ENCODE measurements at places on chromosomes 16 and 17. TPM values are rescaled to one million over a fixed set of nuclear protein-coding genes. Genes with fewer than 3 reads are reported as not detected.

The PABPN1L gene
- not detected for polyA plus RNA-seq

GRCh38 chr17:17729620-17730249 lies 48.5 kb downstream of the RAI1 start:
- DNase-seq, result no peak

DNA sequence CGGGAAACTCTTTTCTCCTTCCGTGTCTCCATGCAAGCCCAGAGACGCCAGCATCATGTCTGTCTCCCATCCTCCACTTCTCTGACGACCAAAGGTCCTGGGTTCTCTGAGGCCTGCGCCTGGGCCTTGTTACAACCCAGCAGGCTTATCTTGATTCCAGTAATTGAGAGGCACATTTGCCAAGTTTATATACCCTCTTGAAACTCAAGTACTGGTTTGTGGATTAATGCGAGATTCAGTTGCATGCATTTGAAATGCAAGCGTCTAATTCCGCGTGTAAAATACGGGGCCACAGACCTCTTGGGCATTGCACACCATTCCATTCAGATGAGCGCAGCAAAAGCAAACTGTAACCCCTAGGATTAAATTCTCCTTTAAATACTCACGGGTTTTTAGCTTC lies 28.7 kb upstream of the CRISPLD2 start:
- DNase-seq, result no peak

The SCNN1B gene
- polyA plus RNA-seq, result not detected

DNA sequence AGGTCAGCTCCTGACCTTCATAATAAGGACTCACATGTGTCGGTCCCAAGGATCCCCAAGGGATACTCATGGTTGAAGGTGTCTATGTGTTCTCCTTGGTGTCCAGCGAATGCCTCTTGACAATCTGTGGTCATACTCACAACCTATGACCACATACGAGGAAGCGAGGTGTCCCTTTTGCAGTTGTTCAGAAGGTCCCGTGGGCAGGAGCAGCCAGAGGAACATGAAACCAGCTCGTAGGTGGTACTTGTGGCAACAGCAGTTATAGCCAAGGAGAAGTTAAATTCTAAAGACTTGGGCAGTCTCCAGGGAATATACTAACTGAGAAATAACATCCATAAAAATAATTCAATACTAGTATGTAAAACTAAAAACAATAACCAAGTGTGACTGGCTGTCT lies 685.3 kb downstream of the WWOX start:
- no peak for DNase-seq

- DNase-seq, result no peak
Measured at GRCh38 chr16:1876468-1876867, 4.5 kb upstream of the MEIOB start.

DNA sequence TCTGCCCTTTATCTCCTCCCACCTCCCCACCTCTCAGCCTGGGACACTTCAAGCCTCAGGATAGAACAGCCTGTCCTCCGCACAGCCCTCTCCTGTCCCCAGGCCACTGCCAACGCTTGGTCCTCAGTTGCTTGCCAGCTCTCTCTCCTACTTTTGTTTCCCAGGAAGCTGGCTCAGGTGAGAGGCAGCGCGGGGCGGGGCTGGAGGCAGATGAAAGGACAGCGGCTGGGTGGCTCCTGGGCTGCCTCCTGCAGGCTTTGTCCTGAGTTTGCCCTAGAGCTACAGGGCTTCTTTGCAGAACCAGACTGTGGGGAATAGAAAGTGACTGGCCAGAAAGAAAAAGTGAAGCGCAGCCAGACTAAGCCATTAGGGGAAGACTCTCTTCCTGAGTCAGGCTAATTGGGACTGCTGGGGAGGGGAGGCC lies 48.2 kb upstream of the CDC42EP4 start:
- no peak for DNase-seq

The SPATA32 gene
- not detected for polyA plus RNA-seq

- DNase-seq, result no peak
Measured at GRCh38 chr16:67391424-67392300, 1.6 kb downstream of the TPPP3 start.

The RAMP2 gene
- polyA plus RNA-seq, result 28.0 TPM

GRCh38 chr16:9854675-9855074 lies 327.6 kb downstream of the GRIN2A start:
- DNase-seq, result no peak

The CD300LF gene
- not detected for polyA plus RNA-seq

The REXO5 gene
- 27.0 TPM for polyA plus RNA-seq

The TMEM88 gene
- 66.1 TPM for polyA plus RNA-seq

DNA sequence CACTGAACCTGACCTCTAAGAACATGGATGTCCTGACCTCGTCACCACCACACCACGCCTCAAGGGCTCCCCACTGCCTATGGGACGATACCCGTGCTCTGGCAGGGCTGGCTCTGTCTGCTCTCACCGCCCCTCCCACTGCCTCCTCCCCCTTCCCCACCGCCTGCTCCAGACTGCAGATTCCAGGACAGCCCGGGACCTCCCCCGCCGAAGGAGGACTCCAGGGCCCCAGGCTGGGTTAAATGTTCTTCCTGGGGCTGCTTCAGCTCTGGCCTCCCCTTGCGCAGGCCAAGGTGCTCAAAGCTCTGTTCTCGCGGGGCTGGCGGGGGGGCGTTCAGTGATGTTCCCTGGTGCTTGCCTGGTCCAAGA lies 3.1 kb downstream of the NPW start:
- DNase-seq, result peak; percentile 70

GRCh38 chr17:81528384-81528650 lies 140 bp downstream of the FSCN2 start:
- no peak for DNase-seq

The KCNH6 gene
- polyA plus RNA-seq, result not detected

DNA sequence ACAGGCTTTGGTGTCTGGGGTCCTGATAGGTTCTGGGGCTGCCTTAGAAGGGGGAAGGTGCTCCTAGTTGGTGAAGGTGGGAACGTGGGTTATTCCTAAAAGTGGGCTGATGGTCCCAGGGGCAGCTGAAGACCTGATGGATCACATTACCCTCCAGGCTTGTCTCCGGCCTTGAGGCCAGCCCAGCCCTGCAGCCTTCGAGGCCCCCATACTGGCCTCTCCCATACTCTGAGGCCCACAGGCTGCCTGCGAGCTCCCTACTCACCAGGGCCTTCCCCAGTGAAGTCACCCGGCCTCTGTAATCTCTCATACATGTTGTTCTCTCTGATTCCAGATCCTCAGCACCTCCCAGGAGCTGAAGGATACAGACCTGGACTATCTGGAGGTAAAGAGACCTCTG lies 2.7 kb downstream of the RNF112 start:
- DNase-seq, result no peak

DNA sequence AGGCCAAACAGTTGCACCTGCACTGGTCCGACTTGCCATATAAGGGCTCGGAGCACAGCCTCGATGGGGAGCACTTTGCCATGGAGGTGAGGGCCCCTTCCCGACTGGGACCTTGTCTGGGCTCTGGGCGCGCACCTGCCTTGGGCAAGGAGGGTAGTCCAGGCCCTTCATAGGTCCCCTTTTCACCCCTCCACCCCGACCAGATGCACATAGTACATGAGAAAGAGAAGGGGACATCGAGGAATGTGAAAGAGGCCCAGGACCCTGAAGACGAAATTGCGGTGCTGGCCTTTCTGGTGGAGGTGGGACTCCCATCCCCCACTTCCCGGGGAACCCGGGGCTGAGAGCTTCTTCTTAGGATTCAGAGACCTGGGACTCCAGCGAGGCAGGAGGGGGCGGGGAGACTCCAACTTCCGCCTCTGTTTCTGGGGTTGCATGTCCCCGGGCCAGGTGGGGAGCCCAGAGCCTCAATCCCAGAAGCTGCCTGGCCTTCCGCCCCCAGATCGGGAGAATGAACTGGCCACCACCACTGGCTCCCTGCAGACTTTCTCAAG lies 7.8 kb downstream of the CA4 start:
- DNase-seq, result no peak

DNA sequence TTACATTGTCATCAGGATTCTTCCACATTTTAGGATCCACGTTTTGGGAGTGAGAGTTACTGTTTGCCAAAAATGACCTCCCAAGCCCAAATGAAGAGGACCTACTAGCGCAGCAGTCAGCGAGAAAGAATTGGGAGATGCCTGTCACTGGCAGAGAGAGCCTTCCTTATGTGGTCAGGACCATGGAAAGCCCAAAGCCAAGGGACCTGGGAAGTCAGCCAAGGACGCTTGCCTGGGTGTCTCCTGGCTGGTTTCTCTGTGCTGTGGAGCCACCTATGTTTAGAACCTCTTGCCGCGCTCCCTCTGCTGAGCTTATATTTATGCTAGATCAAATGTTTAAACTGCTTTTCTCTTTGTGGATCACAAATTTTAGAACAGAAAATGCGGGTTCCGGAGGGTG lies 24.9 kb upstream of the RHBDL3 start:
- DNase-seq, result peak; percentile 38

GRCh38 chr17:81082177-81083073 lies 47.5 kb downstream of the BAIAP2 start:
- no peak for DNase-seq

- DNase-seq, result no peak
Measured at GRCh38 chr17:60792250-60792898, 114.7 kb downstream of the BCAS3 start.

The PIPOX gene
- 5.3 TPM for polyA plus RNA-seq

DNA sequence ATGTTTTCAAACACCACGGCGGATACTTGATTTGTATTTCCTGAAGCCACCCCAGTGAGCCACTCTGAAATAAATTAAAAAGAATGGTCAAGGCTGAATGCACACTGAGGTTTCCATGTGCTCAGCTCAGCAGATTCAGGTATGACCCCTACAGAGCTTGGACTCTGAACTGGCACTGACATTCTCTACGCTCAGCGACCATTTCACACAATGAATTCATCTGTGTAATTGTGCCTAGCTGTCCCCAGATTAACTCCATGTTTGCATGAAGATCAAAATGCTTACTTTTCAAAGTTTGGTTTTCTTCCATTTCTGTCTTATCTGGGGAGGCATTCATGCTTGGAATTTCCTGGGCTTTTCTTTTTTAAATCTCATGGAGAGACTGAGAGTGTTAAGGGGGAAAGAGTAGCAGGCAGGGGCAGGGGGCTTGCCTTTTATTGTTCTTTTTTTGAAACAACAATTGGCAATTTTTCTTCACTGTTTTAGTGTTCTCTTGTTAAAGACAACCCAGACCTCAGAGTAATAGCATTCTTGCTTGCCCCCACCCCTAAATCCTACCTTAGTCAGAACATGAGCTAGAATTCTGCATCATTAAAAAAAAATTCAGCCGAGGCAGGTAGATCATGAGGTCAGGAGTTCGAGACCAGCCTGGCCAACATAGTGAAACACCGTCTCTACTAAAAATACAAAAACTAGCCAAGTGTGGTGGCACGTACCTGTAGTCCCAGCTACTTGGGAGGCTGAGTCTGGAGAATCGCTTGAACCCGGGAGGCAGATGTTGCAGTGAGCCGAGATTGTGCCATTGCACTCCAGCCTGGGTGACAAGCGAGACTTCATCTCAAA lies 85.5 kb upstream of the HNF1B start:
- DNase-seq, result no peak

DNA sequence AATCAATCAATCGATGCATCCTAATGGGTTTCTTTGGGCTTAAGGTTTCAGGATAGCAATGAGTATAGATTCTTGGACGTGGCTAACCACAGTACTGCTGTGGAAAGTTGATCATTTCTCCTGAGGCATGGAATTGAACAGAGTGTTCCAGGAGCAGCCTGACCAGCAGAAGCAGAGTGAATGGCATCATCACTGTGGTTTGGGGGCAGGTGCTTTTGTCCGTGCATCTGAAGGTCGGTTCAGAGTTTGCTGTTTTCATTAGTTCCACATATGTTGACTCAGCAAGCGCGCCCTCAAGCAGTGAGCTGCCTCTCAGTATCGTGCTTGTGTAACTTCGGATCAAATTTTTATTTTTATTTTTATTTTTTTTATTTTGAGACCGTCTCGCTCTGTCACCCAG lies 24.9 kb downstream of the KIAA0513 start:
- DNase-seq, result no peak

DNA sequence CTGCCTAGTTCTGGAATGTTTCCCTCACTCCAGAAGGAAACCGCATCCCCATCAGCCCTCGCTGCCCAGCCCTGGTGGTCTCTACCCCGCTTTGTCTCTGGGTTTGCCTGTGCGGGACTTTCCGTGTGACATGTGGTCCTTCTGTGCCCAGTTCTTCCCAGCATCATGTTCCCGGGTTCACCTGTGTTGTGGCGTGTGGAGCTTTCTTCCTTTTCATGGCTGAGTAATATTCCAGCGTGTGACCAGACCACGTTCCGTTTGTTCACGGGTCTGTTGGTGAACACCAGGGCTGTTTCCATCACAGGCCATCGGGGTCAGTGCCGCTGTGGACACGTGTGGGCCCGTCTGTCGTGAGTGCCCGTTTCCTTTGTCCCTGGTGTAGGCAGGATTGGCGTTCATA lies 32.1 kb downstream of the CACNA1H start:
- DNase-seq, result no peak

- no peak for DNase-seq
Measured at GRCh38 chr16:69773260-69773947, 11.3 kb downstream of the WWP2 start.

DNA sequence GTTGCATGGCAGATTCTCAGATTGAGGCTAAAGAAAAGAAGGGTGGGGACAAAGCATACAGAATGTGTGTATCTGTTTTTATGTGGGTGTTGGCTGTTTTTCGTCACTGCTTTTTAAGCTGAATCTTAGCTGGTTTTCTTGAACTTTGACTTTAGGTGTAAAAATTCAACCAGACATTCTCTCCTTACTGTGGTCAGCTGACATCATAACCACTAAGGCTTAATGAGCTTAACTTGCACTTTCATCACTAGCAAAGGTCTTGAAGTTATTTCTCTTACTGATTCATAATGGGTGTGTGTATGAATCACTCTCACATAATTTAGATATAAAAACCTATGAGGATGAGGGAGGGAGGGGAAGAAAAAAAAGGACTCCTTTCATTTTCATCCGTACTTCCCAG lies 4.0 kb upstream of the CDC6 start:
- DNase-seq, result no peak

DNA sequence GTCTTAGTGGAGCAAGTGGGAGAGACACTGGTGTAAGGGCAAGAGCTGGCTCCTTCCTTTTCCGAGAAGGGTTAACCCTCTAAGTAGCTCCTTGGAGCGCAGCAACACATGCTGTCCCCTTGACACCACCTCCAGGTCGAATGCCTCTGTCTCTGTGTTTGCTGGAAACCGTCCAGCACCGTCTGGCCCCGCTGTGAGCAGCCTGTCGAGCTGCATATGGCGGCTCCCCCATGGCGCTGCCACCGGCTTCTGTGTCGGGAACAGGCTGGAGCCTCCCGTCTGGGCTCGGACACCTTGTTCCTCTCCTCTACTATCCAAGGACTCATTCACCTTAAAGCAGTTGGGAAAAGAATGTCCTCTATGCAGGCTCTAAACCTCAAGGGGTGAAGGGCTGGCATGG lies 28.9 kb upstream of the WSCD1 start:
- no peak for DNase-seq

DNA sequence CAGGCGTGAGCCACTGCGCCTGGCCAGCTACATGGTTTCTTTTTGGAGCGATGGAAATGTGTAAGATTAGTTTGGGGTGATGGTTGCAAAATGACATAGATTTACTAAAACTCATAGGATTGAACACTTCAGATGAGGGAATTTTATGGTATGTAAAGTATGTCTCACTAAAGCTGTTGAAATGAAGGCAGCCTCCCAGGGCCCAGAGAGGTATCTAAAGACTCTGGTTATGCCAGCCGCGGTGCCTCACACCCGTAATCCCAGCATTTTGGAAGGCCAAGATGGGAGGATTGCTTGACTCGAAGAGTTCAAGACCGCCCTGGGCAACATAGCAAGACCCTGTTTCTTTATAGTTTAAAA lies 254.9 kb downstream of the PARN start:
- no peak for DNase-seq

GRCh38 chr17:81527591-81528383 lies at the start of gene FSCN2:
FSCN2 (plus strand) TSS chr17:81528377; CDS start chr17:81528532, 155 bp downstream.
- DNase-seq, result peak; percentile 30

The HMOX2 gene
- 83.7 TPM for polyA plus RNA-seq
